ENCODE measurements at places on chromosomes 2 and 18.

GRCh38 chr18:76491776-76492668 is 3.0 kb downstream of the ZNF516 start:
- DNase-seq: peak; percentile 68

DNA sequence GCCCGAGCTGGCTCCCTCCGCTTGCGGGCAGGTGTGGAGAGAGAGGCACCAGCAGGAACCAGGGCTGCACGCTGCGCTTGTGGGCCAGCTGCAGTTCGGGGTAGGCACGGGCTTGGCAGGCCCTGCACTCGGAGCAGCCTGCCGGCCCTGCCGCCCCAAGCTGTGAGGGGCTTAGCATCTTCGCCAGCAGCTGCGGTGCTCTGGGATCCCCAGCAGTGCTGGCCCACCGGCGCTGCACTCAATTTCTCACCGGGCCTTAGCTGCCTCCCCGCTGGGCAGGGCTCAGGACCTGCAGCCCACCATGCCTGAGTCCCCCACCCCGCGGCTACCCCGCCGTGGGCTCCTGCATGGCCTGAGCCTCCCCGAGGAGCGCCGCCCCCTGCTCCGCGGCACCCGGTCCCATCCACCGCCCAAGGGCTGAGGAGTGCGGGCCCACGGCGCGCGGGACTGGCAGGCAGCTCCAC is 434.4 kb upstream of the RGPD4 start:
- no peak for DNase-seq

- DNase-seq: no peak
Measured at GRCh38 chr18:23281626-23282436, 146.5 kb downstream of the CABLES1 start.

GRCh38 chr18:28175150-28175929 is 1.6 kb downstream of the CDH2 start:
- no peak for DNase-seq

DNA sequence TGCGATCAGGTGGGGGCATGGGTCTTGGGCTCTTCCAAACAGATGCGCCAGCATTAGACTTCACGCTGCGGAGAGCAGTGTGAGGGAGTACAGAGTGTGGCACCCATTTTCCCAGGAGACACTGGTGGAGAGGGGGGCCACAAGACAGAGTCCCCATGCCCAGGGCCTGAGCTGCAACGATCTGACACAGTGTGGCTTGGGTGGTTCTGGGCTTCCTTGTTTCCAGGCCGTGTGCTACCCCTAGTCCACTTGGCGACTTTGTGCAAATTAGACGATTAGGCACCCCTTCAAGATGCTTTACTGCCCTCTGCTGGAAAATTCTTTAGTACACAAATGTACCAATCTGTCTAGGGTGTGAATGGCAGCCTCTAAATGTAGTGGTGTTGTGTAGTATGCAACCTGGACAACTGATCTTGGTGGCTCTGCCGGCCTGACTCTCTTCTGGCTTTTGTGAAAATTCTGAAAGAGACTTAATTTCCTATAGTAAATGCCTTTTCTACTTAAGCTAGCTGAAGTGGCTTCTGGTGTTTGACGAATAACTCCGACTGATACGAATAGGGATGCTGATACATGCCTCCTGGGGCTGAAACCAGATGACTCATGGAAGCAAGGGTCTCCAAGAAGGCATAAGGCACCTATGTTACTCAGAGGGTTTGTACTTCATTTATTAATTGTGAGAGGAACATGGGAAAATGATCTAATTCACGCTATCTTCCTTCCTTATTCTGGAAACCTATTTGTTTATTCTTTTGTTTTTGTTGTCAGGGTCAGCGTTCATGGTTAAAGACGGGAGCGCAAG is 92.3 kb upstream of the SMAD2 start:
- no peak for DNase-seq

- DNase-seq: no peak
Measured at GRCh38 chr2:20555954-20556353, 94.9 kb downstream of the HS1BP3 start.

GRCh38 chr18:24935896-24936295 is 416.1 kb downstream of the ZNF521 start:
- DNase-seq: no peak

DNA sequence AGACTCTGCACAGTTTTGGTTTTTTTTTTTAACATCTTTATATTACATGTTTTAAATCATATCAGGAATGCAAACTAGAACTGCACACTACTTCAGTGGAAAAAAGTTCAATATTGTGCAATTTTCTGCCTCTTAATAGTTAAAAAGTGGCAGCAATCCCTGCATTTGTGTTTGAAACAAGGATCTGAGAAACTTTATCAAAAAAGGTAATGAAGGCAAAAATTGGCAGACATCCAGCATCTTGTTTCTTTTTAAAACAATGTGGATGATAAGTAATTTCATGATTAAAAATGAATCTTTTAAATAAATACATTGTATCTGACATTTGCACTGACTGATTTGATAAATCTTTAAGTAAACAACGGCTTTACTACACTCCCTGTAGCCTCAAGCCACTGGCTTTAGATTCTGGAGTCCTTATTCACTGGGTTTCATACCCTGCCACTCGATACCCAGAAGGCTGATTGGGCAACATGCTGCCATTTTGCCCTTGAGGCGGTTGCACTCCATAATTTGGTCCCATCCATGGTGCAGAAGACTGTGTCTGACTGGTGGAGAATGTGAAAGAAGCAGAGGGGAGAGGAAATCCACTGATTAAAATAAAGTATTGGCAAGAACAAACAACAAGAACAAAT is 21.6 kb upstream of the C2orf42 start:
- DNase-seq: no peak

DNA sequence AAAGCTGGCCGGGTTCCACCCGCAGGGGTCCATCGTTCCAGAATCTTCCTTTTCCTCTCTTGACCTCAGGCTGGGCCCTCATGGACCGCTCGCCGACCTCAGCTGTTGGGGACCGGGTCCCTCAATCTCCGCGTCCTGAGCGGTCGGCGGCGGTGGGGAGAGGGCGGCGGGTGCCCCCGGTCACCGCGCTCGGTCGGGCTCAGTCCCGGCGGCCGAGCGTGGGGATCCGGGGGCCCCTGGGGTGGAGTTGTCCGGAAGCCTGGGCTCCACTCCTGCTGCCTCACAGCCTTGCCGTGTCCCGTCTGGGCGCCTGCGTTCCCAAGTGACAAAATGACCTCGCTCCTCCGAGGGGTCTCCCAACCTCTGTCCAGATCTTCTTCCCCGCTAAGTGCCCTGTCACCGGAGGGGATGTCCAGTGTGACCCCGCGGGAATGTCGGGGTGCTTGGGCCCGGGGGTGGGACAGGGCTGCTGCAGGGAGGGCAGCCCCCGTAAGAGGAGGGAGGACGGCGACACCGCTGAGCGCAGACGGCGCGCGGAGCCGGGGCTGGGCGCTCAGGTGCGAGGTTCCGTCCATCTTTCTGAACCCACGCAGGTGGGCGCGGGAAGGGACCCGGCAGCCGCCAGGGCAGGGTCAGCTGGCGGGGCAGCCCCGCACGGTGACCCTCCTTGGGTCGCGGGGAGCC is 16.0 kb upstream of the E2F6 start:
- DNase-seq: no peak

GRCh38 chr18:2963048-2963447 is 49.9 kb downstream of the LPIN2 start:
- DNase-seq: no peak

DNA sequence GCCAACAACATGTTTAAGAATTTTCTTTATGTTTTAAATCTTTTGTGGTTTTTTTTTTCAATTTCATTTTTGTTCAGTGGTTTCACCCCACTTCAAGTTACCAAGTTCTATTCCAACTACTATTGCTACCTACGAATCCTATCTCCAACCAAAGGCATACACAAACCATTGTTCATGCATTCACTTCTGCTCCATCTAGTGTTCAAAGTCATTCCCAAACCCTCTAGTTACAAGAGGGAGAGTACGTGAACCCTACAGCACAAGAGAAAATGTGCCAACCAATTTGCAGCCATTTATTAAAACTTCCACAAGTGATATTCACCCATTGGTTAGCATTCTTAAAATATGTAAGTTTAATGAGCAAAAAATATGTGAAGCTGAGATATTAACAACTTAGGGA is 295.1 kb upstream of the KYNU start:
- DNase-seq: no peak

- no peak for DNase-seq
Measured at GRCh38 chr2:241734208-241734466, 293 bp upstream of the D2HGDH start.

GRCh38 chr2:127032621-127033020 is 74.3 kb downstream of the BIN1 start:
- no peak for DNase-seq

DNA sequence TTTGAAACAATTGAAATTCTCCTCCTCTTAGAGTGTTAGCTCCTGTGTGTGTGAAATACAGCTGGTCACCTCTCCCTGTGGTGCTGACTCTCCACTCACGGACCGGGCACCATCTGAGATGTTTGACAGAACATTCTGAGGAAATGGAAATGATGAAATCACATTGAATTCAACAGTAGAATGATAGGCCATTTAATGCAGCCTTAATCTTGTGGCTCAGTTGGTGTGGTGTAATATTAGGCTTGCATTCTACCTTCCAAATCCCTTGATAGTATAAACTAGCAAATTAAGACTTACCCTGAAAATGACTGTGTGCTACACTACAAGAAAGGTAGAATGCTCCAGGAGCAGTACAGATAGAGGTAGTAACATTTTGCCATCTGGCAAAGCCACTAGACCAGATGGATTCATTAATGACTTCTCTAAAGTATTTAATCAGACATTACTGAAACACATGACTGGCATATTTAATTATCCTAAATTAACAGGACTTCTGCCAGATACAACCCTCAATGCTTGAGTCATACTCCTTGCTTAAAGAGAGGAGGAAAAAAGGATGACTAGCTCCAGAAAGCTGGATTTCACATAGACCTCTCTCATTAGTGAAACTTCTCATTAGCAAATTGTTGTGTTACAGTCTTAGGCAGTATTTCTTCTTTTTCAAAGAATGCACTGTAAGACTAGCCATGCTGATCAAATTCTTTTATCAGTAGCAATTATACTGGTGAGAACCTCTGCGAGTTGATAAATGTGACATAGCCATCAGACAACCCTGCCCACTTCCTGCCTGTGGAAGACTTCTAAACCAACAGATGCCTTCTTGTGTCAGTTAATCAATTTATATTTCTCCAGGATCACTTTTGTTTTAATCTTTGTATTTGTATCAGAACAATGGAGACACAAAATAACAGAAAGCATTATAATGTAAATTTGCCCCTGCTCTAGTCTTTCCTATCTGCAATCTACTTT is 80.6 kb downstream of the EML6 start:
- DNase-seq: no peak

DNA sequence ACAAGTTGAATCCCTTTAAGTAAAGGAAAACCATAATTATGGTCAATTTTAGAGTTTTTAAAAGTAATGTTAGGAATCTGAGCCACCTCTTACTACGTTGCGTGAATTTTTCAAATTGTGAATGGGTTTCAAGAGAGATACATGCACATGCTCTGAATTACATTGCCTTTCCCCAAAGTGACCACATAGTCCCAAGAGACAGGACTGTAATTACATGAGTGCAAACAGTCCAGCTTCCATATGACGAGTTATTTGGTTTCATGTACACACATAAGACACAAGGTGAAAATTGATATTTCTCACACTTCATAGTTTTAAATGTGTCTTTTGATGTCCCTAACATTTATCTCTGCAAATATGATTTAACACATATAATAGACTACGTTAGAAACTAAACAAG is 850.8 kb downstream of the LRP1B start:
- DNase-seq: no peak

DNA sequence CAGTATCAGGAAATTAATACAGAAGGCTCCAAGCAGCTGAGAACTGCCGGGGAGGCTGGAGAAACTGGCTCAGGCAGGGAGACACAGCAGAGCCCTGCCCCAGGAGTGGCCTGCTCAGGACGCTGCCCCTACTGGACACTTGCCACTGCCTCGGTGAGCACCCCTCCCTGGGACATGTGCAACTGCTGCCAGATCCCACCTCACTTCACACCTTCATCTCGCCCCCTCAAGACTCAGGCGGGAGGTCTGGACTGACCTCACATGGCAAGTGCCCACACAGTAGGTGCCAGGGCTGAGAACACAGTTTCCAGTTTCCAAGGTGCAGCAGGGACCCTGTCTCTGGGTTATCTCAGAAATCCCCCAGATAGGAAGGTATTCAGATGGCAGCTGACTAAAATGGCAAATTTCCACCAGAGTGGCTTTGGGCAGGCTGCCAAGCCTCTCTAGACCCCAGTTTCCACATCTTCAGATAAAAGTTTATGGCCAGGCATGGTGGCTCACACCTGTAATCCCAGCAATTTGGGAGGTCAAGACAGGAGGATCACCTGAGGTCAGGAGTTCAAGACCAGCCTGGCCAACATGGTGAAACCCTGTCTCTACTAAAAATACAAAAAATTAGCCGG is 33.7 kb upstream of the LBH start:
- no peak for DNase-seq

GRCh38 chr2:110875384-110875725 is 143.0 kb downstream of the ACOXL start:
- no peak for DNase-seq

GRCh38 chr2:62363166-62363565 is 142.8 kb downstream of the TMEM17 start:
- DNase-seq: peak; percentile 79

GRCh38 chr2:73037947-73038585 is 33.4 kb downstream of the SFXN5 start:
- DNase-seq: no peak

GRCh38 chr2:85132834-85133637 is at the start of gene TCF7L1:
Gene TCF7L1 (plus strand): TSS chr2:85133392. CDS start chr2:85133685, 293 bp downstream.
- peak; percentile 26 for DNase-seq

- no peak for DNase-seq
Measured at GRCh38 chr18:49845629-49846360, 32.5 kb upstream of the ACAA2 start.

DNA sequence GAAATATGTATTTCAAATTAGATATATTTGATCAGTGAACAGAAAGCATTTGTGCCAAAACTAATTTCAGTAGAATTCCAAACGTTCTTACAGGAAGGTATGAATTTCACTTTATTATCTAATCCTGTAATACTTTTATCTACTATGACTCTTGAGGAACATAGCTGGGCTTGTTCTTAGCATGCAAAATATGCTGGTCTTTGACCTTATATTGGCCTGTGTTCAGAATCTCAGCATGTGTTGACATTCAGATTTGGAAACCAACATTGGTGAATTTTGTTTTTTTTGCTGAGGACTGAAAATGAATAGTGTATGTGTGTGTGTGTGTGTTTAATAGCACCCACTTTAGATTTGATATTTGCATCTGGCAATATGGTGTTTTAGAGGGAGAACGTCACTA is 112.2 kb downstream of the MEIS1 start:
- no peak for DNase-seq

DNA sequence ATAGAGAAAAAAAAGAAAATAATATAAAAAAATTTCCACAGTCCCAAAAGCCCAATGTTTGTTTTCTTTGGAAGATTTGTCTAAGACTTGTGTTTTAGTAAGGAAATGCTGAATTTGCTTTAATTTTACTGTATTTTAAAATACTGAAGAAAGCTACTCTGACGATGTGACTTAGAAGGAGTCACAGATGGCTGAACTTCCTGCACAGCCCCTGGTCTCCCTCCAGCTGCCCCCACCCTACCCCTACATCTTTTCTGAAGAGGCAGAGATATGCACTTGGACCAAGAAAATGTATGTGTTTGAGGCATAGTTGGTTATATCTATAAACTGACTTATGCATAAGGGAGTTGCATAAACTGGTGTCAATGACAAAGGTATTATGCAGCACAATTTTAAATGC is 172.3 kb downstream of the CDH2 start:
- no peak for DNase-seq

Measured in GM06990 (cell line).